ENCODE measurements at places on chromosomes 1 and 21. TPM values are rescaled to one million over a fixed set of nuclear protein-coding genes. Genes with fewer than 3 reads are reported as not detected.

Gene RCSD1
- 0.08 TPM for total RNA-seq

Gene CCDC24
- 7.2 TPM for total RNA-seq

Gene ESRRG
- not detected for total RNA-seq

Gene FAM131C
- 16.5 TPM for total RNA-seq

Gene HES3
- total RNA-seq = not detected

Gene LGALS8
- 36.3 TPM for total RNA-seq

Gene LAPTM5
- total RNA-seq = 0.18 TPM

Gene RPE65
- total RNA-seq = not detected
